CD8-positive, alpha-beta memory T cell (primary cell): ENCODE measurements at places on chromosomes 4 and X. TPM values are rescaled to one million over a fixed set of nuclear protein-coding genes. Genes with fewer than 3 reads are reported as not detected.

DNA sequence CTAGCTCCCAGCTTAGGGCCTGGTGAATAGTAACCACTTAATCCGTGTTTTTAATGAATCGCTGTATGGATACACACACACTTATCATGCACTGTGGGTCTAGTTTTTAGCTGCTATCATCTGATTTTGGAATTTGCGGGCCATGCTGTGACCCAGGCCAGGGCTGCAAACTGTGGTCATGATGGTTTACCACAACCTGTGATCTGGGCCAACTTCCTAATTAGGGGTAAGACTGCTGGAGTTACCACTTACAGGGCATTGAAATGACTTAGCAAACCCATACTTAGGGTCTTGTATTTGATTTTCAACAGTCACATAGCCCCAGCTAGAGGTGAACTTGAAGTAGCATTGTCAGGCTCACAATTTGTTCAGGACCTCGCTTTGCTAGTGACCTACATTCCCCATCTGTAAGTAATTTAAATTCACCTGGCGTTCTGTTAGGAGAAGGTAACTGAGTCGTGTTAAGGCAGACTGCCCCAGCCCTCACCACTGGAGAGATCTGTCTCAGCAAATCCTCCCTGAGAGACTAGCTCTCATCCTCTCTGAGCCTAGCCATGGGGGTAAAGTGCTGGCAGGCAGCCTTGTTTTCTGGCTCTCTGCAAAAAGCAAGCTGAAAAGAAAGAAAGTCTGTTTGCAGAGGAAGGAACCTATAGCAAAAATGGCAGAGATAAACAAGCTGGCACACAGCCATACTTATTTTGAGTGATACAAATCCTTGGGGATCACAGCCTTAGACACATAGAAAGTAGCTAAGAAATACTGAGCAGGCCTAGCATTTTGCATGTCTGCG is 33.8 kb upstream of the EGFL6 start:
- no peaks in the 10 kb centered on the region for H3K4me1 ChIP-seq
- no peak overlapping the region for H3K4me3 ChIP-seq
- no peaks in the 10 kb centered on the region for H3K27me3 ChIP-seq

The CT83 gene
- polyA plus RNA-seq = not detected

- no peak overlapping the region for H3K4me3 ChIP-seq
- no peak for DNase-seq
- H3K27ac ChIP-seq = no peak overlapping the region
- no peaks in the 10 kb centered on the region for H3K27me3 ChIP-seq
- H3K36me3 ChIP-seq = peaks cover 4% of the 10 kb centered on the region
These were observed 33.1 kb upstream of the GPR34 start for GRCh38 chrX:41655631-41656030.

The PABPC5 gene
- not detected for polyA plus RNA-seq

DNA sequence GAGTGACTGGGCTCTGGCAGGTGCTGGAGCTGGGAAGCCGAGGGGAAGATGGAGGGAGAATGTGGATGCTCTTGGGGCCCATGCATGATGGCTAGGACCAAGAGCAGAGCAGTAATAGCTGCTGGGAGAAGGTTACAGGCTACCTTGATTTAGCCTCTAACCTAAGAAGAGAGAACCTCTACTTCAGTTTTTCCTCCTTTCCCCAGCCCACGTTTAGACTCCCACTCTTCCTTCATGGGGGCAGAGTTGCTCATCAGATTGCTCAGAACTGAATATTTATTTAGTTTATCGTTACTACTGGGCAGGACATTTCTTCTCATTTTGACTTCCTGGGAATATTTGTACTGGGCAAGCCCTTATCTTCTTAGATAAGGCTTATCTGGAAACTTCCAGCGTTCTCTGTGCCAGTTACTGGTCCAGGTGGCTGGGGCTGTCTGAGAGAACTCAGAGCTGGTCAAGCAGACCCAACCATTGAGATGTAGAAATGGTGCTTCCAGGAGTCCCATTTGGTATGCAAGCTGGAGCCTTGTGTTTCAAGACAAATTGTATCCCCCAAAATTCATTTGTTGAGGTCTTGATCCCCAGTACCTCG is 442.9 kb upstream of the BOD1L1 start:
- no peaks in the 10 kb centered on the region for H3K27me3 ChIP-seq
- H3K36me3 ChIP-seq = no peaks in the 10 kb centered on the region
- H3K27ac ChIP-seq = no peak overlapping the region
- no peaks in the 10 kb centered on the region for H3K4me1 ChIP-seq
- no peak overlapping the region for H3K4me3 ChIP-seq

DNA sequence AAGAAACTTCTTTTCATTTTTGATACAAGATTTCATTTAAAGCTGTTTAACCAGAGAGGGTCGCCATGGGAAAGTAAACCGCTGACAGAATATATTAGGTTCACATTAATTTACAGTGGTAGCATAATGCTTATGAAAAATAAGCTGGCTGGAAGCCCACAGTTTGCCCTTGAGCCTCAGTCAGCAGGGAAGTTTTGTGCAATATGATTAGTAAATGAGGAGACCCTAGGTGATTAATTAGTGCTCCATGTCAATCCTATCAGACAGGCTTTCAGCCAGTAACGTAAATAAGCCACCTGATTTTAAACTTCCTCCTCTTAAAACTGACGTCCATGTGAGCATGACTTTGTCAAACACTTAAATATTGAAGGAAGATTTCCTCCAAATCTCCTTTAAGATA is 134.2 kb downstream of the TSPAN5 start:
- H3K4me1 ChIP-seq = peaks cover 5% of the 10 kb centered on the region
- H3K27ac ChIP-seq = no peak overlapping the region
- DNase-seq = no peak
- H3K4me3 ChIP-seq = no peak overlapping the region

DNA sequence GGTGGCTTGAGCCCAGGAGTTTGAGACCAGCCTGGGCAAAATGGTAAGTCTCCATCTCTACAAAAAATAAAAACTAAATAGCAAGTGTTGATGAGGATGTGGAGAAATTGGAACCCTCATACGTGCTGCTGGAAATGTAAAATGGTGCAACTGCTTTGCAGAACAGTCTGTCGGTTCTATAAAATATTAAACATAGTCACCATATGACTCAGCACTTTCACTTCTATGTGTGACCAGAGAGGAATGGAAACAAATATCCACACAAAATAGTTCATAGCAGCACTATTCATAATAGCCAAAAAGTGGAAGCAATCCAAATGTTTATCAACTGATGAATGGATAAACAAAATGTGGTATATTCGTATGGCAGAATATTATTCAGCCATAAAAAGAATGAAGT is 60.8 kb upstream of the FMR1 start:
- H3K4me1 ChIP-seq = no peaks in the 10 kb centered on the region
- H3K36me3 ChIP-seq = no peaks in the 10 kb centered on the region
- no peak overlapping the region for H3K4me3 ChIP-seq
- H3K27me3 ChIP-seq = no peaks in the 10 kb centered on the region
- H3K27ac ChIP-seq = no peak overlapping the region

- H3K27me3 ChIP-seq = no peaks in the 10 kb centered on the region
- no peak overlapping the region for H3K27ac ChIP-seq
- H3K36me3 ChIP-seq = no peaks in the 10 kb centered on the region
- no peak for DNase-seq
These were observed 25.0 kb upstream of the RAPGEF2 start for GRCh38 chr4:159077702-159078495.

DNA sequence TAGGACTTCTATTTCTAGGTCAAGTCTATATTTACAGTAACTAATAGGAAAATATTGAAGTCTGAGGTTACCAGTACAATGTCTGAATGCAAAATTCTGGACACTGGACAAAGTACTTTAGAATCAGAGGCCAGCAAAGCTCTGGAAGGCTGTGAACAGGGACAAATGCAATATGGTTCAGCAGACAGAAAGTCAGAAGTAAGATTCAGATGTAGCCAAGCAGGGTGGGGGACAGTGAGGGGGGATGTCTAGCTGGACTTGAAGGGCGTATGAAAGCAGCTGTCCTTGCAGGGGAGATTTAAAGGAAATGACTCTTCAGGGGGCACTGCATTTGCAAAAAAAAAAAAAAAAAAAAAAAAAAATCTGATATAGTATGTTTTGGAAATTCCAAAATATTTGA is 2.9 kb downstream of the SORBS2 start:
- no peak overlapping the region for H3K27ac ChIP-seq
- H3K4me3 ChIP-seq = no peak overlapping the region
- H3K36me3 ChIP-seq = no peaks in the 10 kb centered on the region
- H3K4me1 ChIP-seq = no peaks in the 10 kb centered on the region
- no peak for DNase-seq

DNA sequence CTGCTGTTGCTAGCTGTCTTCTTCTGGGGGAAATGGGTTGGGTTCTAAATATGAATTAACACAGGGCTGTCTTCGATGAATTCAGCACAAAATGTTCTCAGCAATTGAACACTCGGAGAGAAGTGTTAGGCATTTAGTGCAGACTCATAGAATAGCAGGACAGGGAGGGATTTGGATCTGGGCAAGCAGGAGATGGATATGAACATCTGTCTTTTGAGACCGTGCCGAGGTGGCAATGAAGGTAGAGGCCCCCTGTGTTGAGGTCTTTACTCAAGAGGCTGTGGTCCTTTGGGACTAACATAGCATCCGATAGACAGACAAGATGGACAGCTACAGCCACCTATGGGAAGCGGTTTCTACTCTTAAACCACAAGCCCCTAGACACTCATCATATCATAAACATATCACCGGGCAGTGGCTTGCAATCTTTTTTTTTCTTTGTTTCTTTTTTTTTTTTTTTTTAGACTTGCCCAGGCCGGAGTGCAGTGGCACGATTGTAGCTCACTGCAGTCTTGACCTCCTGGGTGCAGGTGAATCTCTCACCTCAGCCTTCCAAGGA is 6.7 kb downstream of the CD99 start:
- H3K36me3 ChIP-seq = peaks cover 9% of the 10 kb centered on the region
- peak overlapping the region; percentile 40 for H3K27ac ChIP-seq
- H3K4me3 ChIP-seq = peak overlapping the region; percentile 47

GRCh38 chr4:159282944-159283343 is 180.1 kb downstream of the RAPGEF2 start:
- DNase-seq = no peak
- no peaks in the 10 kb centered on the region for H3K36me3 ChIP-seq
- H3K27ac ChIP-seq = no peak overlapping the region

DNA sequence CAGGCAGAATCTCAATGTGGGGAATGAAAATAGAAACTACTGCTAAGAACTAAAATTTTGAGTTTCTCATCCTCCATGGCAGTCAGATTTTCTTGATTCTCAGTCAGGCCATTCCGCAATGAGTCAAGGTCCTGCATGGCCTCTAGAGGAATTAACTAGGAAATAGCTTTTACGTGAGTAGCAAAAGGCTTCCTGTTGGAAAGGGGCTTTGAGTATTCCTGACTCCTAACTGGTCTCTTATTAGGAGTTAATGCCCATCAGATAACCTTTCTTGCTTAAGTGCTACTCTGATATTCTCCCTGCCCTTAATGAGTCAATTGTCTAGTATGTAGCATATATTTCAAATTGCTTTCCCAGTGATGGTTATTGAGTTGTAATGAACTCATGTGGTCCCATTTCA is 65.7 kb upstream of the ARHGAP24 start:
- no peak overlapping the region for H3K27ac ChIP-seq
- H3K4me1 ChIP-seq = no peaks in the 10 kb centered on the region
- DNase-seq = no peak
- no peaks in the 10 kb centered on the region for H3K27me3 ChIP-seq
- no peaks in the 10 kb centered on the region for H3K36me3 ChIP-seq

- H3K27ac ChIP-seq = no peak overlapping the region
- no peaks in the 10 kb centered on the region for H3K27me3 ChIP-seq
- no peaks in the 10 kb centered on the region for H3K36me3 ChIP-seq
- no peak overlapping the region for H3K4me3 ChIP-seq
These were observed 40.9 kb upstream of the XK start for GRCh38 chrX:37644381-37645305.

- no peak overlapping the region for H3K4me3 ChIP-seq
- H3K4me1 ChIP-seq = peaks cover 3% of the 10 kb centered on the region
- no peaks in the 10 kb centered on the region for H3K27me3 ChIP-seq
- no peak overlapping the region for H3K27ac ChIP-seq
These were observed 14.5 kb upstream of the LRBA start for GRCh38 chr4:151029537-151029936.

DNA sequence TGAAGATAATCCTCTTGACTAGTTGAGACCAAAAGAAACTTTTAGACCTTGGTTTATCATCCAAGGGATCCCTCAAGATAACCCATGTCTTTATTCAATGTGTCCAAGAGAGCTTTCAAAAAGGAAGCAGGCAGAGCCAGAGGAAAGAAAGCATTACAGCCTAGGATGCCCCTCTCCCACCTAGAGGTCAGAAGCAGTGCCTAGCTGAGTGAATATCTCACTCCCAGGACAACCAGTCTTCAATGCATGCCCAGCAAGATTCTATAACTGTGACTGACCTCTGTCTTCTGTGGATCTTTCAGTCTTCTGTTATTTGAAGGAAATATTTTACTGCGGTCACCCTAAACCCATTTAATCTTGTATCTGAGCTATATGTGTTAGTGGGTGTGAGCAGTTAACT is 537.2 kb upstream of the CPEB2 start:
- H3K36me3 ChIP-seq = no peaks in the 10 kb centered on the region
- no peaks in the 10 kb centered on the region for H3K27me3 ChIP-seq
- no peak overlapping the region for H3K4me3 ChIP-seq
- H3K4me1 ChIP-seq = no peaks in the 10 kb centered on the region
- no peak for DNase-seq
- H3K27ac ChIP-seq = no peak overlapping the region

- H3K27me3 ChIP-seq = no peaks in the 10 kb centered on the region
- no peak overlapping the region for H3K27ac ChIP-seq
- DNase-seq = no peak
- H3K4me3 ChIP-seq = no peak overlapping the region
These were observed 69.9 kb upstream of the BRS3 start for GRCh38 chrX:136417806-136418205.

The SMIM10L2A gene
- 0.10 TPM for polyA plus RNA-seq

DNA sequence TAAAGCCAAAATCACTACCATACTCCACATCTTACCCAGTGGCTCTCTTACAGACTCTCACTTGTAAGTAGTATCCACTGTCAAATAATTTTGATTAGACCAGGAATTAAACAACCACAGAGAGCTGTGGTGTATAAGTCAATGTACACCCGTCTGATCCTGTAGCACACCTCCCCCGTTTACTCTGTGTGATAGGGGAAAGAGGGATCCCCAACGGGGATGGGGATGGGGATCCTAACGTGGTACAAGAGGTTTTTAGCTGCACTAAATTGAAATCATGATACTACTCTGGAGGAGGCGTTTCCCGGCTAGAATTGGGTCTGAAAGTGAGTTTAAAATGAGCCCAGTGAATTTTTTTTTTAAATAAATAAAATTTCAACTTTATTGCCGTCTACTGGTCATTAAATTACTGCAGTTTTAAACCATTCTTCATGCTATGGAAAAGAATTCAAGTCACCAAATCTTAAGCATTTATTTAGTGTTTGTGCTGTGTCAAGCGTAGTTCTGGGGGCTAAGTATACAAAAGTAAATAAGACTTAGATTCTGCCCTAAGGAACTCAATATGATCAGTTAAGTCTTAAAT is 76.6 kb downstream of the INTS12 start:
- H3K4me3 ChIP-seq = no peak overlapping the region
- DNase-seq = no peak
- H3K27me3 ChIP-seq = no peaks in the 10 kb centered on the region
- H3K27ac ChIP-seq = no peak overlapping the region

GRCh38 chr4:32073542-32073941 is 1353.4 kb downstream of the PCDH7 start:
- no peaks in the 10 kb centered on the region for H3K36me3 ChIP-seq
